ENCODE measurements at places on chromosomes 1 and 21.
A peak's percentile ranks its signal among the peaks of the same experiment; 100 is the strongest.

GRCh38 chr1:186925881-186926669, 97.3 kb downstream of the PLA2G4A start:
- DNase-seq, result peak; percentile 21

DNA sequence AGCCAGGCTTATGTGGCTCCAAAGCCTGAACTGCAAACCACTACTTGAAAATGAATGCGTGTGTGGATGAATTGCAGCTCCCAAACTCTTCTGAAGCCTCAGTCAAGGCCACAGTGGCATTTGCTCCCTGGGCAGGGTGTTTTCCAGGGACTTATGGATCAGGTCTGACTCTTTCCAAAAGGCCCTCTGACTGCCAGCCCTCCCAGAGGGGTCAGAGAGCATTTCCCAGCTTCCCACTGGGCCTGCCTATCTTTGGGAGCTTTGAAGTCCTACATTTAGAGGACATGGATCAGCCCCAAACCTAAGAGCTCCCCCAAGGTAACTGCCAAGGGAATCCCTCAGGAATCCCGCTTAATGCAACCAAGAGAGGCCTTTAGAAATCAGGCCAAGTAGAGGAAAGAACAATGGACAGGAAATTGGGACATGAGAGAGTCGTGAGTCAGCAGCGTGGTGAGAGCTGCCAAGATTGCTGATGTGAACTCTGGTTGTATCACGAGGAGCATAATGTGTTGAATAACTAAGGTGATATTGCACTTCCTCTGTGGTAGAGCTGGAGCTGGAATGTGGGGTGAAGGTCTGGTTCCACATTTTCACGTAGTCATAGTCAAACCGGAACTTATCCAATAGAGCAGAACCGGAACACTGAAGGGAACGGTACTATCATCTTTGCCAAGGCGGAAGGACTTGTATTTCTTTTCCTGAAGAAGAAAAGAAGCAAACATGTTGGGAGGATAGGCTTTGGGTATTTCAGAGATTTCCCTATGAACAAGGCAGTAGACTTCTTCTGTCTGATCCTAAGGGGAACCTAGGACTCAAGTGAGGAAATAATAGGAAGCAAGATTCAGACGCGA, 99.4 kb upstream of the JUN start:
- DNase-seq, result peak; percentile 95

GRCh38 chr21:29696937-29697336, 242.9 kb downstream of the GRIK1 start:
- no peak for DNase-seq

DNA sequence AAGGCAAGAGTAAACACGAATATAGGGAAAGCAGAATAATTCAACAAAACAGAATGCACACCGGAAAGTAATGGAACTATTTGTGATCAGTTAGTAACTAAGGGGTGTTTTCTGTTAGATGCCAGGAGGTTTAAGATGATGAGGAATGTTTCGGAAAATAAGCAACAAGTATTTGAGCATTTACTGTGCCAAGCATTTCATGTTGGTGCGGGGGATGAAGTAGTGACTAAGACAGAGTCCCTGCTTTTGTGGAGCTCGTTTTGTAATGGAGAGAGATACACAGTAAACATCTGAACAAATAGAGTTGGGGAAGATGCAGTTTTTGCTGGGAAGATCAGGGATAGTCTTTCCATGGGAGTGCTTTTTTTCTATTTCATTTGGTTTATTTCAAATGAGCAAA, 78.7 kb downstream of the DYRK1A start:
- DNase-seq, result peak; percentile 31

GRCh38 chr1:53681977-53682685, 56.8 kb downstream of the GLIS1 start:
- DNase-seq, result no peak

GRCh38 chr1:180173952-180174351, 19.3 kb downstream of the QSOX1 start:
- DNase-seq, result peak; percentile 18

GRCh38 chr1:234845097-234845660, 235.2 kb upstream of the IRF2BP2 start:
- DNase-seq, result no peak

DNA sequence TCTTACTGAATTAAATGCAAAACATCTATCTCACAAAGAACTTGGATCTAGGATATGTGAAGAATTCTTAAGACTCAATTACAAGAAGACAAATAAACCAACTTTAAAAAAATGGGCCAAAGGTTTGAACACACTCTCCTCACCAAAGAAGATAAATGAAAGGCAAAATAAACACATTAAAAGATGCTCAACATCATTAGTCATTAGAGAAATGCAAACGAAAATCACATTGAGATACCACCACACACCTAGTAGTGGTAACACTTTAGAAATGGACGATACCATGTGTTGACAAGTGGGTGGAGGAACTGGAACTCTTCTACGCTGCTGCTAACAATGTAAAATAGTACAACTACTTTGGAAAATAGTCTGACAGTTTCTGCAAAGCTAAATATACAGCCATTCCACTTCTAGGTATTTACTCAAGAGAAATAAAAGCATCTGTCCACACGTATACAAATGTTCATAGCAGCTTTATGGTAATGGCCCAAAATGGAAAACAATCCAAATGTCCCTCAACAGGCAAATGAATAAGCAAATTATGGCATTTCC, 194.3 kb downstream of the RHOU start:
- no peak for DNase-seq

DNA sequence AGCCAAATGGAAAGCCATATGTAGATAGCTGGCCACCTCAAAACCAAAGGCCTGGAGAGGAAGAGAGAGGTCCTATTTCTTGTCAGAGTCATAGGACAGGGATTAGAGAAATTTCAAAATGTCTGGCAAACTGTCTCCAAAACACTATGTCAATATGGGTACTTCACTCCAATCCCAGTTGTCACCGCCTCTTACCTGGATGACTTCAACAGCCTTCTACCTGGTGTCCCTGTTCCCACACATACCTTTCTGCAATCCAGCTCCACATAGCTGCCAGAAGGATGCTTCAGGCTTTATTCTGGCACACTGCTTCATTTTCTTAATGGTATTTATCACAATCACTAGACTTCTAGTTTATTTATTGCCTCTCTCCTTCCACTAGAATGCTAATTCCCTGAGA, 14.5 kb downstream of the PTGER3 start:
- DNase-seq, result no peak

DNA sequence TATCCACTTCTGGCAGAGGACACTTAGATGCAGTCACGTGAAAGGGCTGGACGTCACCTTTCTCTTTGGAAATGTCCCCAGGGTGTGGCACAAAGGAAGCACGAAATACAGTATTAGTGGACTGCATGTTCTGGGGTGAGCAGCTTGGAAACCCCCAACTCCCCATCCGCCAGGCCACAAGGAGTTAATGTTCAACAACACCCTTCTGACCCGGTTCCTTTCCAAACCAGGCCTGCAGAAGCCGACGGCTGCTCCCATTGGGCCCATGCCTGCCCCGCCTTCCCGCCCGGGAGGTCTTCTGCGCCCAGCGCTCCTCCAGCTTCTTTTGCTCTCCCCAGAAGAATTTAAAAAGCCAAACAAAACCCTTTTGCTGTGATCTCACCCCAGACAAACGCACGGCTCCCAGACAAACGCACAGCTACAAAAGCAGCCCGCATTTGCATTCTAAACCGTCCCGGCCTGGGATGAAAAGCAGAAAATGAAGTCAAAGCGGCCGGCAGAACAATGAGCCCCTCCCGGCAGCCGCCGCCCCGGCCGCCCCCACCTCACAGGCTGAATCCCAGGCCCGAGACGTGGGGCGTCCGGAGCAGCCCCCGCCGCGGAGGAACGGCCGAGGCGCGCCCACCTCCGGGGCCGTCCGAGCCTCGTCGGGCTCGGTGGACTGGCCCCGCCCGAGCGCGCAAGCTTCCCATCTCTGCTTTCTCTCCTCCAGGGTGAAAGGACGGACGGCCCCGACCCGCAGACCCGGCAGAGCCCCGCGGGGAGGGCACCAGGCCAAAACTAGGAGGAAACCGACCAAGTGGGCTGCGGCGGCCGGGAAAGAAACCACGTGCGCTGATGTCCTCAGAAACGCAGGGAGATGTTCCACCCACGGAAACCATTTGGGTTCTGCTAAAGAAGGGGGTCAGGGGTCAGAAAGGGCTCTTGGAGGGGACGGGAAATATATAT, 101.9 kb downstream of the PLPP3 start:
- peak; percentile 57 for DNase-seq

DNA sequence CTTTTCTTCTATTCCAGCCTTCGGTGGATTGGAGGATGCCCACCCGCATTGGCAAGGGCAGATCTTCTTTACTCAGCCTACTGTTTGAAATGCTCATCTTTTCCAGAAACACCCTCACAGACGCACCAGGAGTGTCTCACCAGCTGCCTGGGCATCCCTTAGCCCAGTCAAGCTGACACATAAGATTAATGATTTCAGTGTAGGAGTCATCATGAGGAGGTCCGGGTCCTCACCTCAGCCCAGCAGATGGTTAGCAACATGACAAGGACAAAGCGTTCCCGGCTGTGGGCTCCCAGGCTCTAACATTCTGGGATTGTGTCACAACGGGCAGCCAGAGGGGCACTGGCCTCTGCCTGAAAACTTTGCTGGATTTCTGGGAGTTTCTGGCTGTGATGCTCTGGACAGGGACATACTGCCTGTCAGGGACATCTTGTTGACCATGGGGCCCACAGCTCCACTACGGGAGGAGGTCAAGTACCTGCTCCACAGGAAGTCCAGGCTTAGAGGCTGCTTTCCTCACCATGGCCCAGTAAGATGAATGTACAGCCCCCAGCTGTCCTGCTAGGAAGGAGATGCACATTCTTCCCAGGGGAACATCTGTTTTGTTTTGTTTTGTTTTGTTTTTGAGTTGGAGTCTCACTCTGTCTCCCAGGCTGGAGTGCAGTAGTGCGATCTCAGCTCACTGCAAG, 204.0 kb upstream of the COA6 start:
- no peak for DNase-seq

DNA sequence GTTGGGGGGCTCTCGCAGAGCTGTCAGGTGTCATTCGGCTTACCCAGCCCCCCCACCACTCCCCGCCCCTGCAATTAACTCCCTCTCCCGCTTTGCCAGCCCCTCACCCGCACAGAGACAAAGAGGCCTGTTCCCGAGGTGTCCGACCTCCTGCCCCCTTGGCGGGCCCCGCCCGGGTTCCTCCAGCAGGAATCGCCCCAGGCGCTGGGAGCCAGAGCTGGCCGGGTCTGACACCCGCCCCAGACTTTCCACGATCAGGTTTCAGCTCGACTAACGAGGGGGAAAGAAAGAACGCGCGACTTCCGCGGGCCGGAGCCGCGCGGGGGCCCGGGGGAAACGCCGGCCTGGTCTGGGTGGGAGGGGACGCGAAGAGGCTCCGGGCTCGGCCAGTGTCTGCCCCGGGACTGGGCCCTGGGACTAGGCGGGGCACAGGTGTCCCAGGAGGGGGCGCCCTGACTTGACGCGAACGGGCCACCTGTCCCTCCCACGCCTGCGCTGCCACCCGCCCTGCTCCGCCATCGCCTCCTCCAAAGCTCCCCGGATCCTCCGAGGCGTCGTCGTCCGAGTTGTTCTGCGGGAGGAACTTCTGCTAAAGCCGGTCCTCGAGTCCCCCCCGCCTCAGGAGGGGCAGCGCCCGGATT, 36.4 kb upstream of the HHAT start:
- peak; percentile 73 for DNase-seq

GRCh38 chr1:35191429-35192055, 1.4 kb downstream of the SFPQ start:
- DNase-seq, result no peak

GRCh38 chr1:115624859-115625258, 16.9 kb upstream of the VANGL1 start:
- no peak for DNase-seq

- no peak for DNase-seq
Measured at GRCh38 chr21:34754690-34755647, 86.2 kb downstream of the CLIC6 start.

- DNase-seq, result peak; percentile 31
Measured at GRCh38 chr1:21344750-21345443, 54.6 kb upstream of the ECE1 start.

GRCh38 chr1:162018418-162018817, 5.3 kb downstream of the OLFML2B start:
- no peak for DNase-seq

DNA sequence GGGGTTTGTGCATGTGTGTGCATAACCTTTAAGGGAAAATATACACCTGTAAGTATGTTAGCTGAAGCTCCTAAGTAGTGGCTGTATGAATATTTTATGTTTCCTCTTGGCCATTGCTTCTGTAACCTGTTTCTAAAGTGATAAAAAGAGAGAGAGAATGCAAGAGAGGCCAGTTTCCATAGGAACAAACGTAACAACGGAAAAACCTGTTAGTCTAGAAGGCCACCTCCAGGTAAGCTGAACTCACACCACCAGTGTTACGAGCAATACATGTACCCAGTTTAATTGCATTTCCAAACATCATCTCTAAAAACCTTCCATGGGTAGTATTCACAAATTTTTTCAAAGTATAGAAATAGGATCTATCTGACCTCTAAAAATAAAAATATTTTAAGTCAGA, 63.1 kb downstream of the PLPPR4 start:
- no peak for DNase-seq

DNA sequence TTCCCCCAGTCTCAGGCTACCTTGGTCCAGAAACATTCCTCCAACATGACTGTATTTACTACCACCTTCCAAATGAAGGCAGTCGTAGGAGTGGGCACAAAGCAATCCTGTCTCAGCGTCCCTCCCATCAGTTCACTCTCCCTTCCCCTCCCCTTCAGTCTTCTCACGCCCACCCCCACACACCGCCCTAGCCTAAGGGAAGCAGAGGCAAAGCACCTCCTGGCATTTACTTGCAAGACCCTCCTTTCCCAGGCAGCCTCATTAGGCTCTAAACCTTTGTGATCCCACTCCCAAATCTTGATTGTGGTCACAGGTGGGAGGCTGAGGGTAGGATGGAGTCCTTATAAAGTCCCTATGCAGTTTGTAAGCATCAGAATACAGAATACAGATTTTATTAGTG, 23.9 kb upstream of the LPAR3 start:
- DNase-seq, result no peak

GRCh38 chr1:46070164-46070814, 62.1 kb downstream of the PIK3R3 start:
- no peak for DNase-seq

GRCh38 chr1:61260171-61260570, 177.8 kb downstream of the NFIA start:
- no peak for DNase-seq

- peak; percentile 64 for DNase-seq
Measured at GRCh38 chr1:115327270-115327669, 10.8 kb downstream of the NGF start.

DNA sequence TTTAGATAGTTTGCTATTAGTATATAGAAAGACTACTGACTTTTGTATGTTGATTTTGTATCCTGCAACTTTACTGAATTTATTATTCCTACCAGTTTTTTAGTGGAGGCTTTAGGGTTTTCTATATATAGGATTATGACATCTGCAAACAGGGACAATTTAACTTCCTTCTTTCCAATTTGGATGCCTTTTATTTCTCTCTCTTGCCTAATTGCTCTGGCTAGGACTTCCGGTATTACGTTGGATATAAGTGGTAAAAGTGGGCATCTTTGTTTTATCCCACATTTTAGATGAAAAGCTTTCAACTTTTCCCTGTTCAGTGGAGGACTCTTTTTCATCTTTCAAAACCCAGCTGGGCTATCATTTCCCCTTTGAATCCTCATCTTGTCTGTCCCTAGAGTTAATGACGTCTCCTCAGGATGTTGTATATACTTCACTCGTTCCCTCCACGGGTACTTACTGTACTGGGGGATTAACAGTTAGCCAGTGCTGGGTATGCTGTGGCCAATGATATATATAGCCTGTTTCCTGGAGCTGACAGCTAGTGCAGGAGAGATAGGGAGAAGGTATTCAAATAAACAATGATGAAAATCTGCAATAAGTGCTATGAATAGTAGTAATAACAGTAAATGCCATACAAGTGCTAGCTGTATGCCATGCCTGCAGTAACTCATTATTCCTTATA, 9.8 kb downstream of the ACOT11 start:
- no peak for DNase-seq

Data from EL (cell line).